Right cardiac atrium (tissue), 5 donors: ENCODE measurements at places on chromosomes 1 and 21. TPM values are rescaled to one million over a fixed set of nuclear protein-coding genes. Genes with fewer than 3 reads are reported as not detected.

MAP3K21 gene
- total RNA-seq, result 0.46 TPM

GRCh38 chr1:184931566-184931965, 42.7 kb downstream of the NIBAN1 start:
- DNase-seq, result no peak

- DNase-seq, result no peak
These were observed 26.3 kb downstream of the FRRS1 start for GRCh38 chr1:99740141-99740540.

AXDND1 gene
- not detected for total RNA-seq

GRCh38 chr1:16882986-16883385, 12.8 kb upstream of the RNU1-2 start:
- no peak for DNase-seq

C1orf52 gene
- 17.5 TPM for total RNA-seq
